ENCODE measurements at places on chromosomes 12 and 14.

DNA sequence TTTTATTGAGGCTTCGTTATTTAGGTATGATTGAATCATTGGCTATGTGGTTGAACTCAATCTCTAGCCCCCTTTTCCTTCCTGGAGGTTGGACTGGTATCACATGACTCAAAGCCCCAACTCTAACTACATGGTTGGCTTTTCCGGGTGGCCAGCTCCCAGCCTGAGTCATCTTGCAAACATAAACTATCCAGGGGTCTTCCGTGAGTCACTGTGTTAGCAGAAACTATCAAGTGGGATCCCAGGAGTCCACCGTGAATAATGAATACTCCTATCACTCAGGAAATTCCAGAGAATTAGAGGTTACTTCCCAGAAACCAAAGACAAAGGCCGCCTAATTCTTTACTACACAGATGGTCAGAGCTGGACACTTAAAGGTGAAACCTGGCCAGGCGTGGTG lies 19.7 kb upstream of the PLEKHD1 start:
- DNase-seq, result no peak

DNA sequence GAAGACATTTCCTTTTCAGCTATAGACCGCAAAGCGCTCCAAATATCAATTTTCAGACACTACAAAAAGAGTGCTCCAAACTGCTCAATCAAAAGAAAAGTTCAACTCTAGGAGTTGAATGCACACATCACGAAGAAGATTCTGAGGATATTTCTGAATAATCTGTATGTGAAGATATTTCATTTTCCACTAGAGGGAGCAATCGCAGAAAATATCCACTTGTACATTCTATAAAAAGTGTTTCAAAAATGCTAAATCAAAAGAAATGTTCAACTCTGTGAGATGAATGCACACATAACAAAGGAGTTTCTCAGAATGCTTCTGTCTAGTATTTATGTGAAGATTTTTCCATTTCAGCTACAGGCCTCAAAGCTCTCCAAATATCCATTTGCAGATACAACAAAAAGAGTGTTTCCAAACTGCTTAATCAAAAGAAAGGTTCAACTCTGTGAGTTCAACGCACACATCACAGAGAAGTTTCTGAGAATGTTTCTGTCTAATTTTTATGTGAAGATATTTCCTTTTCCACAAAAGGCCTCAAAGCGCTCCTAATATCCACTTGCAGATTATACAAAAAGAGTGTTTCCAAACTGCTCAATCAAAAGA lies 643.8 kb upstream of the ALG10B start:
- DNase-seq, result no peak

DNA sequence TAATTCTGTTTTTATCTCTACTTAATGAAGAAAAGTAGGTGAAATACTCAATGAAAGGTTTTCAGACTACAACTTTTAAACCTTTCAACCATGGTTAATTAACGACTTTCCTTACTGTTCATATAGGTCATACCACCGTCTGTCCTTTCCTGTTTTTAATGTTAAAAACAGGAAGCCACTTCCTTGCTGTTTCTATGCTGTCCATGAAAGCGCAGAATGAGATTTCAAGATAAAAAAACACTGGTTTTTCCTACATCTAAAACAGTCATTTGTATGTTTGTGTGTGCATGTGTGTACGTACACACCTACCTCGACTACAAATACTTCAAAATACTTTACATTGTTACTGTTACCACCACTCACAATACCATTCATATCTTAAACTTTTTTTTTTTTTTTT lies 27.3 kb downstream of the SPTLC2 start:
- no peak for DNase-seq

DNA sequence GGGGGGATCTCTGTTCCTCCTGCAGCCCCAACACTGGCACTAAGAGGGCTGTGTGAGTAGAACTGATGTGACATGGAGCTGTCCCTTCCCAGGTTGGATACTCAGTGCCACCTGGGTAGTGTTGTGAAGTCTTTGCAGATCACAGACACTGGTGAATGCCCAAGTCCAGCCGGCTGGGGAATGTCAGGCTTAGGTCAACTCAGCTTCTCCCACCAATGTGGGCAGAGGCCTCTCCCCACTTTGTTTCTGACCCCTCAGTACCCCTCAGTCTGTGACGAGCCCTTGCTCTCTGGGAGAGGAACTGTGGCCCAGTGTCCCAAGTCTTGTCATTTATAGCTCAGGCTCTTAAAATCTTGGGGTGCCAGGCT lies 11.3 kb downstream of the SLC25A29 start:
- no peak for DNase-seq

All from anterior cingulate cortex (tissue), 58 donors.